Foreskin melanocyte (primary cell): ENCODE measurements at places on chromosomes 2 and 18.

DNA sequence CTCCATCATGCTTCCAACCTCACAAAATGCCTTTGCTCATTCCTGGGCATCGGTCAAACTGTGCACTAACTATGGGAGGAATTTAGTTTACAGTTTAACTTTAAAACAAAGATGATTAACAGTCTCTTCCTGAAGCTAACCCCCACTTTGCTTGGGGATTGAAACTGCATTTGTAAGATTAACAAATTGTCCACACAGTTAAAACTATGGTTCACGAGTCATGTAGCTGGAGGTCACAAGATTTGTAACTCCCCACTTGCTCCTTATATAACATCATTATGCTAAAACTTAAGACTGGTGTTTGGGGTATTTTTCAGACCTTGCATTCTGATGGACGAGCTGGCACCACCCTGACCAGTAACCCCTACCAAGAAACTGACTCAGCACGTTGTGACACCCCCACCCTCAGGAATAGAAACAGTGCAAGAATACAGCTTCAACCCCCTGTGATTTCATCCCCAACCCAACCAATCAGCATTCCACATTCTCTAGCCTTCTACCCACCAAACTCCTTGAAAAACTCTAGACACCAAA lies 252.3 kb downstream of the MBD5 start:
- no peak for DNase-seq

DNA sequence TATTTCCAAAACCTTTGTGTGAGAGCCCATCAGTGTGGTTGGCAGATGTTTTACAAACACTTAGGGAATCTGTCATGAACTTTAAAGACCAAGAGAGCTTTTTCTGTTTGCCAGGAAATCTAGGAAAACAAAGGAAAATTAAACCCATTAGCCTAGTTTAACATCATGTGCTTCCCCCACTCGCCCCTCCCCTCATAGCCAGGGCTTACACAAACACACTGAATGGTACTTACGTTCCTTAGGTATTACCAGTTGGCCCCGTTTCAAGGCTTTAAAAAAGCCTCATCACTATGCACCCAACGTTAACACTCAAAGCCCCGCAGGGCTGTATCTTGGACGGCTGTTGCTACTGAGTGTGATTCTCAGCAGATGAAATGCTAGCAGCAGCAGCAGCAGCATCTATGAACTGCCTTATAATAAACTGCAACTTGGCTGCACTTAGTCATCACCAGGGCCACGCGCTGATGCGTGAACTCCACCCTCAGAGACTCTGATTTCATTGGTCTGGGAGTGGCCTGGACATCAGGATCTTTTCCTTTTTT lies 20.1 kb upstream of the TTC39C start:
- DNase-seq: peak; percentile 91

- no peak for DNase-seq
Measured at GRCh38 chr18:48824231-48824970, 126.4 kb downstream of the SMAD7 start.

DNA sequence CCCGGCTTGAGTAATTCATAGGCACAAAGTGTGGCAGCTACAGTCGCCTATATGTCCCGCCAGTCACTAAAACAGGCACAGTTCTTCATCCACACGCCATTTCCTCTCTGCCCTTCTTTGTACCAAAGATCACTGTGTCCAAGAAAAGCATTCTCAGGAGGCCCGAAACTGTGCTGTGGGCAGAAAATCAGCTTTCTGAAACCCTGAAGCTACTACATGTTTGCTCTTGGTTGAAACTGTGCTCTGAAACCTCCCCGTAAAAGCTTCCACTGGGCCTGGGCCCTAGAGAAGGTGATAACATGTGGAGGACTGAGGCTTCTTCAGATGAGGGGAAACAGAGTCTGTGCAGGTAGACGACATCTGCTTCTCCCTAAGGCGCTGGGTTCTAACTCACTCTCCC lies 75.6 kb upstream of the ID2 start:
- DNase-seq: no peak

GRCh38 chr2:144225076-144225475 lies 294.8 kb downstream of the ZEB2 start:
- no peak for DNase-seq

- no peak for DNase-seq
Measured at GRCh38 chr18:10913919-10914318, 235.4 kb downstream of the PIEZO2 start.

GRCh38 chr18:38174594-38174993 lies 609.0 kb upstream of the CELF4 start:
- DNase-seq: no peak

- no peak for DNase-seq
Measured at GRCh38 chr2:138494265-138494966, 7.2 kb upstream of the SPOPL start.

GRCh38 chr2:40004336-40004735 lies 225.3 kb upstream of the THUMPD2 start:
- no peak for DNase-seq

- no peak for DNase-seq
Measured at GRCh38 chr18:22342625-22343024, 75.1 kb downstream of the CTAGE1 start.

- DNase-seq: peak; percentile 23
Measured at GRCh38 chr18:74652392-74652988, 54.8 kb downstream of the ZNF407 start.

- DNase-seq: no peak
Measured at GRCh38 chr18:11948852-11949523, 32.3 kb upstream of the IMPA2 start.

DNA sequence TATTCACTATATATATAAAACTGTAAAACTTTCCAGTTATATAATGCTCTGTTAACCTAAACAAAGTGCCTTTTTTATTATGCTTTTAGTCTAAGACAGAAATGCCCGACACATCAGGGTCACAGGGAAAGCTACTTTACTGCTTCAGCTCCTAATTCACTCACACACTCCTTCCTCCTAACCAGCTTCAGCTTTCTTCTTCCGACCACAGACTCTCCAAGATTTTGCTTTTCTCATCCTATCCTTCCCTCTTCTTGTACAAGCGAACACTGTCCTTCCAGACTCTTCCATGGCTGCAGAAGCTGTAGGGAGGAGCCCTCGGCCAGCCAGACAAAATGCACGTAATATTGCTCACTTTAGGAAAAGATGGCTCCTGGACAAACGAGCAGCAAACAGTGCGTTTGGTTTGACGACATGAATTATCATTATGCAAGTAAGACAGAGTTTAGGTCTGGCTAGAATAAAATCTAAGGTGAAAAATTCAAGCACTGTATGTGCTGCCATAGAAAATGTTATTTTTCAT lies 47.5 kb upstream of the HNRNPA3 start:
- no peak for DNase-seq

DNA sequence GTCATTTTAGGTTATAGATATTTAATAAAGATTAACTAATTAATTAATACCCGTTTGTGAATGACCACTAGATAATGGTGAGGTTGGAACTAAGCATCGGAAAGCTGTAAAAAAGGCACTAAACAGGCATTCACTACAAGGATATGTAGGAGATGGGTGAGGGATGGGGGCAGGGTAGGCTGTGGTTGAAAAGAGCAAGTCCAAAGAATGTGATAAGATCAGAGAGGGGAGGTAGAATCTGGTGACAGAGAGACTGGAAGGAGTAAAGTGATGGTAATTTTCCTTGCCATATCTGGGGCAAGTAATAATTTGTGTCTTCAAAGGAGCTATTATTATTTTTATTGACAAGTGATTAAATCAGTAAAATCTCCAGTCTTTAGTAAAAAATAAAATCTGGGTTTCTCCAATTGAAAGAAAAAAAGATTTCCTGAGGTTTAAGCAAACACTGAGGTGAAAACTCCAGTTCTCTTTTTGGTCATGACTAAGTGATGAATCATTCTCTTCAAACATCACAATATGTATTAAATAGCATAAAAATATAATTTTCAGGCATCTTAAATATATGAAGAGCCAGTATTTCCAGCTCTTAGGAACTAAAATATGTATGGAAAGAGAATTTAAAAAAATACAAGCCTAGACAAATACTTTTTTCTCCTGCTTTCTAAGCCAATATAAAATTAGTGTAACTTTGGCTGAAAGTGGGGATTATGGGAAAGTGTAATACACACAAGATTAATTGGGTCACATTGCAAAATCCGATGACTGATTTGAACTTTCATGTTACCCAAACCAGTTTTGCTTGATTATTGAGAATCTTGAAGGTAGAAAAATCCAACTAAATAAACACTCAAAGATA lies 259.1 kb upstream of the RBMS1 start:
- no peak for DNase-seq

DNA sequence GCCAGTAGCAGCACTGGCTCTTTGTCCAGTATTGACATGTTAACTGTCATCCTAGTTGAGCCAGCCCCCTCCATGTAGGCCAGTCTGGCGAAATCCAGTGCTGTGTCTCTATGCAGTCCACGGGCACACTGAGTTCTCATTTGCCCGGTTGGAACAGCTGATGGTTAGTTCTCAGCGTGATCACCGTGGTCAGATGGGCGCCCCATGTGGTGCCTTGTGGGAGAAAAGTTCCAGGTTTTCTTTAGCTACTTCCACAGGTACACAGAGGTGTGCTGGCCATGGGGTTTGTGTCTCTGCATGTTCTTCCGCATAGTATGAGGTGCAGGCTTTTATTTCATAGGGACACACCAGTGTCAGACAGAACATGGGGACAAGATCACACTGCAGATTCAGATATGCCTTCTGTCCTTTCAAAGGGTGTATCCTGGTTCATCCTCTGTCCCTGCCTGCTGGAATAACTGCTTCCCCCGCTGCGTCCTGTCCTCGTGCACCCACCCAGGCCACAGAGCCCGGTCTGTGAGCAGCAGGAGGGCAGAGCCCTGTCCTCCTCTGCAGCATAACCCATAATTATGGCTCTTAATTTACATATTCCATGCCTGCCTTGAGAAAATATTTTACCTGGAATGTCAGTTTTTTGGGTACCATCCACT lies 334.1 kb downstream of the GBX2 start:
- DNase-seq: no peak

DNA sequence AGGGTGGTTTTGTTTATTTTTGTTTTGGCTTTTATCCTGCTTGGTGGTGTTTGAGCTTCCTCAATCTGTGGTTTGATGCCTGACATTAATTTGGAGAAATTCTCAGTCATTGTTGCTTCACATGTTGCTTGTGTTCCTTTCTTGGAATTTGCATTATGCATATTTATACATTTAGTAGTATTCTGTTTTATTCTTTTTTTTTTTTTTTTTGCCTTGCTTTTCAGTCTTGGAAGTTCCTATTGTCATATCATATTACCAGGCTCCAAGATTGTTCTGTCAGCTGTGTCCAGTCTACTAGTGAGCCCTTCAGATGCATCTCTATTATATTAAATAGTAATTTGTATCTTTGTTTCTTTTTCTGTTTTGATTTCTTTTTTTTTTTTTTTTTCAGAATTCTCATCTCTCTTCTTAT lies 77.0 kb downstream of the EPC2 start:
- no peak for DNase-seq

DNA sequence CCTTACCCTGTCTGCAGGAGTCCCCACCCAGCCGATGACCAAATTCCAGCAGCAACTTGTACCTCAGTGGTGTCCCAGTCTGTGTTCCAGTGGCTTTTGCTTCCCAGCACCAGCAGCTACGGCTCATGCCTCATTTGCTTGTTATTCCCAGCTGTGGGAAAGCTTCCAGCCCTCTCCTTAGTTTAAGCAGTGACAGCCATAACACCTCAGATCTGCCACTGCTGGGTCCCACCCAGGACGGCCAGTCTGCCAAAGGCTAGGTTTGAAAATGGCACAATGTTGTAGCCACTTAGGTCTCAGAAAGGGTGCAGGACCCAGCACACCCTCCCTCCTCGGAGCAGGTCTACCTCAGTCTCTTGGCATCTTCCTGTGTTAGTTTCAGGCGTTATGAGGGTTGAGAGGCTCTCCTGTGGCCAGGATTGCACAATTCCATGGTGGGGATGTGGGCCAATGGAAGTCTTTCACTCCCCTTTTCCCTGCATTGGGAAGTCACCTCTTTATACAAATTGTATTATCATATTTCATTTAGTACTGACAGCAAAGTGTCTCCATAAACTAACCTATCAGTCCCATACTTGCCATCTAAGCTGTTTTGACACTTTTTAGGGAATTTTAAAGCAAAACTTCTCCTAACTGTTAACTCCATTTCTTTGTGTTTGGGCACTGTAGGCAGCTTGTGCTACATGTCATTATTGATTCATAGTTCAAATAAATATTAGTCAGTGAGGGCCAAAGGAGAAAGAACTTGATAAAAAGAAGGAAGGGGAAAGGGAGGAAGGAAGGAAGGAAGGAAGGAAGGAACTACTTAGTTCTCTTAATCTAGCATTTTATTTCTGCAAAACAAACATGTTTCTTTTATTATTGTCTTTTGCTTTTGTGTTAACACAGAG lies 62.9 kb upstream of the FAM110C start:
- no peak for DNase-seq

GRCh38 chr18:38961880-38962279 lies 1396.3 kb upstream of the CELF4 start:
- no peak for DNase-seq

GRCh38 chr2:139366681-139367080 lies 586.5 kb upstream of the NXPH2 start:
- DNase-seq: no peak

DNA sequence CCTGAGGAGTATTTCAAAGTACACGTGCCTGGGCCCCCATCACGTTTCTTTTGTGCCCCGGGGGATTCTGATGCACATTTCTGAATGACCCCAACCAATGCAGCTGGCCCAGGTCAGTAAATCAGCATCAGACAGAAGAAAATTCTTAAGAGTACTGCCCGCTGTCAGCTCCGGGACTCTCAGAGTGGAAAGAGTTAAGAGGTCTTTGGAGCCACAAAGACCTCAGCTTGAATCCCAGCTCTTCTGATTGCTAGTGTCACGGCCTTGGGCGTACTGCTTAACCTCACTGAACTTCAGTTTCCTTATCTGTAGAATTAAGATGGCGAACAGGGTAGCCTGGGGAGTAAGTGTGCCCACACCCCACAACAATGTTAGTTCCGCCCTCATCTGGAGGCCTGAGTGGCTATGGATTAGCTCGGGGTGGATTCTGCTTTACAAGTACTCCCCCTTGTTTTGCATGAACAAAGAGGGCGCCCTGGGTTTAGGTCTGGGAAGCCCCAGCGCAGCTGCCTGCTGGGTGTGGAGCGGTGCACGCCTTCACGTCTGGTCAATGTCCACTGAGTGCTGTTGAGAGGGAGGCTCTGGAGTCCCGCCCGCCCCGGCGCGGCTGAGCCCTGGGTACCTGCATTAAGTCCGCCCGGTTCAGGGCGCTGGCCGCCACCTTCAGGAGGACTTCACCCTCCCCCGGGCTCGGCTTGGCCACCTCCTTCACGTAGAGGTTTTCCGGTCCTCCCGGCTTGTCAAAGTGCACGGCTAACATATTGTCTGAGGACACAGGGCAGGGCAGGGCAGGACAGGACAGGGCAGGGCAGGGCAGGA lies 858 bp downstream of the TP53I3 start:
- DNase-seq: peak; percentile 76
